Activated CD4-positive, alpha-beta T cell treated with anti-CD3 and anti-CD28 coated beads, Interleukin-2, amount 10 ng/mL, durations not matched to agents 7 days and 5 days (primary cell): ENCODE measurements at places on chromosomes 12 and 14. TPM values are rescaled to one million over a fixed set of nuclear protein-coding genes. Genes with fewer than 3 reads are reported as not detected.

DNA sequence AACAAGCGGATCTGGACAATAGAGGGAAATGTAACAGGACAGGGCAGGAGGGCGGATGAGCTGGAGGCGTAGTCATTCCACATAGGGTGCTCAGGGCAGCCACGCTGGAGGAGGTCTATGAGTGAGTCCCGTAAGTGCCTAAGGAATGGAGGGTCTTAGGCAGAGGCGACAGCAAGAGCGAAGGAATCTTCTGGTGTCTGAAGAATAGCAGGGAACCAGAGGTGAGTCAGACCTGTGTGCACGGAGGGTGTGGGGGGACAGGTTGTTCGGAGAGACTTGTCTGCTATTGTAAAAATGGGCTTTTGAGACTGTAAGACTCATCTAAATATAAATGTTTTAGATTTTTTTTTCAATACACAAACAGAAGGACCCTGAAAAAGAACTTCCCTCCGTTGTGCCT, 70.6 kb downstream of the SETD3 start:
- no peaks in the 10 kb centered on the region for H3K27me3 ChIP-seq
- peaks cover 13% of the 10 kb centered on the region for H3K4me1 ChIP-seq
- no peak overlapping the region for H3K4me3 ChIP-seq
- H3K36me3 ChIP-seq, result peaks cover 27% of the 10 kb centered on the region
- no peak overlapping the region for H3K27ac ChIP-seq

GRCh38 chr14:95250936-95251335, 68.8 kb downstream of the CLMN start:
- no peak for DNase-seq
- H3K36me3 ChIP-seq, result no peaks in the 10 kb centered on the region
- H3K27ac ChIP-seq, result no peak overlapping the region
- H3K4me1 ChIP-seq, result no peaks in the 10 kb centered on the region
- no peak overlapping the region for H3K4me3 ChIP-seq

WNT5B gene
- 0.15 TPM for total RNA-seq

DNA sequence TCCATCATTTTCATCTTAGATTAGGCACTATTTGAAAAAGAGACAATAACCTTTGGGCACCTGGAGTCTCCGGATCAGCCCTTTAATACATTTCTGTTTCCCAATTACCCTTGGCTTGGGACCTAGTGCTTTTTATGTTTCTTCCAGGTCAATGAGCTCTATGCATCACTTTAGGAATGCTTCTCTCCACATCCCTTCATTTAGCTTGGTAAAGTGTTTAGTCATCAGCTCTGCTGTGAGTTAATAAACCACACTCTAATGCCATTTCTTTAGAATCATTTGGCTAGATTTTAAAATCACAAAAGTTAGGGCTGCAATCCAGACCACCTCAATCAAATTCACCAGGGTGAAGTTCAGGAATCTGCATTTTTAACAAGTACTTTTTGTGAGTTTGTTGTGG, 41.7 kb downstream of the RASSF9 start:
- no peak overlapping the region for H3K27ac ChIP-seq
- H3K36me3 ChIP-seq, result no peaks in the 10 kb centered on the region
- H3K4me1 ChIP-seq, result no peaks in the 10 kb centered on the region
- DNase-seq, result no peak
- no peak overlapping the region for H3K4me3 ChIP-seq
- H3K27me3 ChIP-seq, result no peaks in the 10 kb centered on the region

GRCh38 chr12:132064631-132065030, 79.5 kb downstream of the DDX51 start:
- peaks cover 40% of the 10 kb centered on the region for H3K36me3 ChIP-seq
- H3K4me3 ChIP-seq, result no peak overlapping the region
- H3K27ac ChIP-seq, result no peak overlapping the region
- H3K4me1 ChIP-seq, result peaks cover 42% of the 10 kb centered on the region
- H3K27me3 ChIP-seq, result no peaks in the 10 kb centered on the region
- DNase-seq, result no peak

SERPINA12 gene
- not detected for total RNA-seq

DNA sequence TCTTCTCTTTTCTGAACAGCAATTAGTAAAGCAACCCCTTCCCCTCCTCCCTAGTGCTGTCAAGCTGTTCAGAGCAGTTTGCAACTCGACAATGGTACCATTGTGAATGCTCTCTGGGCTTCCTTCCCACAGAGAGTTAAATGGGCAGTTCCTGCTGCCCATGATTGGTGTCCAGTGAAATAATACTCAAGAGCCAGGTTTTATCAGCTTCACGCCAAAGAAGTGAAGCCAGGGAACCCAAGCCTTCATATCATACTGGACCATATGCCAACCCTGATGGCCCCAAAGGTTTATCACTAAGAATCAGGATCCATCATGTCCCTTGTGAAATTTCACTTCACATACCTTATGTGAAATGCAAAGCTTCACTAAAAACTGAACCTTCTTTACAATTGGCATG, 24.7 kb downstream of the INSM2 start:
- H3K4me1 ChIP-seq, result no peaks in the 10 kb centered on the region
- no peaks in the 10 kb centered on the region for H3K27me3 ChIP-seq
- H3K36me3 ChIP-seq, result no peaks in the 10 kb centered on the region
- DNase-seq, result no peak
- H3K27ac ChIP-seq, result no peak overlapping the region

ACRBP gene
- total RNA-seq, result 1.6 TPM

- H3K36me3 ChIP-seq, result peaks cover 10% of the 10 kb centered on the region
- no peak for DNase-seq
- no peaks in the 10 kb centered on the region for H3K27me3 ChIP-seq
- no peak overlapping the region for H3K27ac ChIP-seq
- H3K4me3 ChIP-seq, result no peak overlapping the region
Measured at GRCh38 chr14:66652525-66653106, 144.7 kb downstream of the GPHN start.

GSG1 gene
- not detected for total RNA-seq

- H3K27ac ChIP-seq, result peak overlapping the region; percentile 21
- peaks cover 5% of the 10 kb centered on the region for H3K36me3 ChIP-seq
- H3K4me1 ChIP-seq, result peaks cover 8% of the 10 kb centered on the region
- no peaks in the 10 kb centered on the region for H3K27me3 ChIP-seq
- H3K4me3 ChIP-seq, result no peak overlapping the region
- DNase-seq, result no peak
Measured at GRCh38 chr12:12681061-12681765, 14.8 kb downstream of the GPR19 start.

NR1H4 gene
- not detected for total RNA-seq

DNA sequence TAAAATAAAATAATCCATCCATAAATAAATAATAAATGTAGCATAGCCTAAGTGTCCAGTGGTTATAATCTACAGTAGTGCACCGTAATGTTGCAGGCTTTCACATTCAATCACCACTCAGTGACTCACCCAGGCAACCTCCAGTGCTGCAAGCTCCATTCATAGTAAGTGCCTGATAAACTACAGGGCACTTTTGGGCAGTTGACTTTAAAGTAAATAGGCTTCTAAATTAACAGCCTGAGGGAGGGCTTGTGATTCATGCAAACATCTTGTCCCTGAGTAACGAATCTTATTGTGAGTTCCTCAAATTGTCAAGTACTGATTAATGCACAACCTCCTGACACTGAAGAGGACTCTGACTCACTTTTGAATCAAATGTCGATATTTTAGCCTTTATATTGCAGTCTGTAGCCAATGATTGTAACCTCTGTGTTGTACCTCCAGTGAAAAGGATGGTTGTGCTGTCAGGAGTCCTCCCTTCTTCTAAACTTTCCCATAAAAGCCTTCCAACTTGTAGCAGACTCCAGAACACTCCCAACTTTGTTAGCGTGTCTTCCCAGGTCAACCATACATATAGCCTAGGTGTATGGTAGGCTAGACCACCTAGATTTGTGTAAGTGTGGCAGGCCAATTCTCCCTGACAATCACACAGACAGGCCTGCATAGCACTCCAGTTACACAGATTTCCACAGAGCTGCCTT, 55.0 kb upstream of the BICD1 start:
- H3K4me1 ChIP-seq, result peaks cover 3% of the 10 kb centered on the region
- no peak for DNase-seq
- peaks cover 3% of the 10 kb centered on the region for H3K36me3 ChIP-seq
- H3K27me3 ChIP-seq, result no peaks in the 10 kb centered on the region

DNA sequence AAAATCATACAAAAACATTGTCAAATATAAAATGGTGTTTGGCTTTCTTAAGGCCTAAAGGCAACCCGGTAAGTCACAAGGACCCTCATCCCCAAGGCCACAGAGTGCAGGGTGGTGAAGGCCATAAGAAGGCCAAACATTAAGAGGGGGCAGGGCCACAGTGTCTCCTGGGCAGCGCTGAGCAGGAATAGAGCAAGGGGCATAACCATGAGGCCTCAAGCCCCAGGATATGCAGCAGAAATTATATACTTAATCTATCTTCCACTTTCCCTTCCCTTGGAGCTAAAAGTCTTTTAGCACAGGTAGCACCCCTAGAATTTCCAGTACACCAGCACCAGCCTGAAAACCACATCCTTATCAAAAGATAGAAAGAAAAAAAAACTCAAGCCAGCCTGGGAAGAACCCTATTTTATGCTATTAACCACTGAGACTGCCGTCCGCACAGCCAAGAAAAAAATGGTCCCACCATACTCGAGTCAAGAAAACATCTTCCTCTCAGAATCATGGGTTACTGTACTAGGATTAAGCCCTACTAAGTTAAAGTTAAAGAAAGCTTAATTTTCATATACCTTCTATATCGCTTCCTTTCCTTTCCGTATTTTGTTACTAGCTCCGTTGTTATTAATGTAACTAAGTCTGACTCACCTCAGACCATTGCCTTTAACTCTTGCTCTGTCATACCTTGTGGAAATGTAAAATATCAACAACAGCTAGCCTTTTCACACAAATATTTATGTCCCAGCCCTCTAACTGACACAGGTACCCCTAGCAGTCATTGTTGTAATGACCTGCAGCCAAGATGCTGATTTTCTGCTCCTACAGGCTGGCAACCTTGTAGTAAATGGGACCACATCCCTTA, 20.1 kb downstream of the KLRK1 start:
- peaks cover 3% of the 10 kb centered on the region for H3K27me3 ChIP-seq
- no peak overlapping the region for H3K27ac ChIP-seq
- peaks cover 18% of the 10 kb centered on the region for H3K4me1 ChIP-seq
- no peak overlapping the region for H3K4me3 ChIP-seq

- peaks cover 20% of the 10 kb centered on the region for H3K4me1 ChIP-seq
- H3K27ac ChIP-seq, result peak overlapping the region; percentile 78
- H3K27me3 ChIP-seq, result no peaks in the 10 kb centered on the region
- peak; percentile 22 for DNase-seq
- no peaks in the 10 kb centered on the region for H3K36me3 ChIP-seq
Measured at GRCh38 chr12:121196902-121197301, 13.0 kb upstream of the P2RX4 start.

DNA sequence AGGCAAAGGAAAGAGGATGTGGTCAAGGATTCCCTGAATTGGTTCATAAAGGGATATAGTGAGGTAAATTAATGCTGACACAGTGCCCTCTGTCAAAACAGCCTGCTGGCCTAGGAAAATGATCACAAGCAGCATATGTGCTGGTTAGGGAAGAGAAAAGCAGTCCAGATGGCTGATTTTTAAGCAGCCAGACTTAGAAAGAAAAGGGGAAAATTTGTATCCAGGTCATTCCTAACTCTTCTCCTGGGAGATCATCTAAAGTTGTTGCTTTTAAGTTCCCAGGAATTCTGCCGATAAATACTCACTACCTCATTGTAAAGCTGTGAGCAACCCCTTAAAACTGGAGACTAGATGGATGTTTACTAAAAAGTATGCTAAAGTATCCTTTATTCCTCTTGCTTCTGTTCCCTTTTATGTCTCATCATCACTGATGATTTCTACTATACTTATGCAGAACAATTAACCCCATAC, 46.4 kb upstream of the CNOT2 start:
- no peak overlapping the region for H3K4me3 ChIP-seq
- H3K27ac ChIP-seq, result no peak overlapping the region
- H3K4me1 ChIP-seq, result peaks cover 5% of the 10 kb centered on the region
- H3K27me3 ChIP-seq, result no peaks in the 10 kb centered on the region

DNA sequence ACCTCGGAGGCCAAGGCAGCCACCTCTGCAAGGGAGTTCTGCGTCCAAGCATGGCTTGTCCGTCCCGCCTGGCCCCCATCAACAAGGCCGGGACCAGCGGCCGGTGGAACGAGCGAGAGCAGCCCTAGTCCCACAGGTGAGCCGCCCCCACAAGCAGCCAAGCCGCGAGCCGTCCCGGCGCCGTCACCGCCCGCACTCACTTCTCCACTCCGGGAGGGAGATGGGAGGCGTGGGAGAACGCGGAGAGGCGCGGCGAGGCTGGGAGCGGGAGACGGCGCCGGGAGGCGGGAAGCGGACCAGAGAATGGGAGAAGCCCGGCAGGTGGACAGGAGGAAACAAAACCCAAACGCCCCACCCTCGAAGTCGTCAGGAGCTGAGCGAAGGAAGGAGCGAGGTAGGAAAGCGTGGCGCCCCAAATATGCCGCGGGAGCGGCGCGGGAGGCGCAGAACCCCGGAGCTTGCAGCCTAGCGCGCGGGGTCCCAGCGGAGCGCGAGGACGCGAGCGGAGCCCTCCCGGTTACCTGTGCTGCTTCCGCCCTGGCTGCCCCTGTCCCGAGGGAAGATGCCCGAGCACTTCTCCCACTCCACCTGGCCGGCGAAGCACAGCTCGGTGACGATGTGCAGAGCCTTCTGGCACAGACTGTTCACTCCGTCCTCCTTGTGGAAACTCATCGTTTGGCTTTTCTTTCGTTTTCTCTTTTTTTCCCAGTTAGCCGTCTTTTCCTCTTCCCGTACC, 600 bp downstream of the SYT10 start:
- no peak overlapping the region for H3K27ac ChIP-seq
- peaks cover 28% of the 10 kb centered on the region for H3K27me3 ChIP-seq
- no peaks in the 10 kb centered on the region for H3K36me3 ChIP-seq
- H3K4me1 ChIP-seq, result no peaks in the 10 kb centered on the region
